GF-D8 (cell line): ENCODE measurements at places on chromosomes 4 and X.

DNA sequence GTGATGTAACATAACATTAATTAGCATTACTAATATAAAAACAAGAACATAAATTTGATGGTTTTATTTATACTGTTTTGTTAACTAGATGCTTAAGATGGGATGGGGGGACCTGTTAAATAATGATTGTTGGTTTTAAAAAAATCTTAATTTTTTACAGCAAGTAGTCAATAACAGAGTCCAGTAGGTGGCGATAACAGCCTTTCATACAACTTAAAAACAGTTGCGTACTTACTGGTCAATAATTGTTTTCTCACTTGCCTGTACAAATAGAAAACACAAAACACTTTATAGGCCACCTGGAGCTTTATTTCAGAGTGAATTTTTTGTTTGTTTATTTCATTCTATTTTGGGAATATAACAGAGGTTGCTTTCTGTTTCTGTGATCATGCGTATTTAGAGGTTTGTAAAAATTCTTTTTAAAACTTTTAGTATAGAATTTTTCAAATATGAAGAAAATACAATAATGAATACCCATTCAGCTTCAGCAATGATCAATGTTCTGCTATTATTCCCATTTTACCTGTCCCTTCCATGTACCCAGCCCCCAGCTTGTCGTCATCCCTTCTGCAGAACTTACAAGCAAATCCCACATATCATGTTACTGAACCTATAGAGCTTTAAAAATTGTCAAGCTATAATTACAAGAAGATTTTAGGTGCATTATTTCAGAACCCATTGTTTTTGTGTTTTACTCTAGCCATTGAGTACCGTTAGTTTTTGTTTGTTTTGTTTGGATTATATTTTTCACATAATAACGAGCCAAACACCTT lies 97.1 kb downstream of the MRPL1 start:
- DNase-seq = no peak

GRCh38 chr4:48047896-48048295 lies 31.3 kb downstream of the NIPAL1 start:
- DNase-seq = no peak

DNA sequence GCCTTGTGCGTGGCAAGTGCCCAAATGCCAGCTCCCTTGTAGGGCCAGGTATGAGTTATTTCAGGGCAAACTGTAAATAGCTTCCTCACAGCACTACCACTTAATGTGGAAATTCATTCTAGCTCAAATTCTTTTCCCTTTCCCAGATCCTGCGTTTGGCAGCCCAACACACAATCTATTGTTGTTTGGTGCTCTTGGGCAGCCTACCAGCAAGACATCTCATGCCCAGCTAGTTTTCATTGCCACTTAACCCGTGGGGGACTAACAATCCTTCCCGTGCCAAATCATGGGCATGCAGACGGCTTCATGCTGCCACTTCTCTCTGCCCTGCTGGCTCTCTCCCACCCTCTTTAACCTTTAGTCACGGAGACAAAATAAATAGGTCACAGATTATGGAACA lies 454.2 kb downstream of the GRIA2 start:
- no peak for DNase-seq

- no peak for DNase-seq
Measured at GRCh38 chrX:44947995-44948394, 75.0 kb downstream of the KDM6A start.

- no peak for DNase-seq
Measured at GRCh38 chr4:180059216-180059881, 2183.9 kb upstream of the TENM3 start.

DNA sequence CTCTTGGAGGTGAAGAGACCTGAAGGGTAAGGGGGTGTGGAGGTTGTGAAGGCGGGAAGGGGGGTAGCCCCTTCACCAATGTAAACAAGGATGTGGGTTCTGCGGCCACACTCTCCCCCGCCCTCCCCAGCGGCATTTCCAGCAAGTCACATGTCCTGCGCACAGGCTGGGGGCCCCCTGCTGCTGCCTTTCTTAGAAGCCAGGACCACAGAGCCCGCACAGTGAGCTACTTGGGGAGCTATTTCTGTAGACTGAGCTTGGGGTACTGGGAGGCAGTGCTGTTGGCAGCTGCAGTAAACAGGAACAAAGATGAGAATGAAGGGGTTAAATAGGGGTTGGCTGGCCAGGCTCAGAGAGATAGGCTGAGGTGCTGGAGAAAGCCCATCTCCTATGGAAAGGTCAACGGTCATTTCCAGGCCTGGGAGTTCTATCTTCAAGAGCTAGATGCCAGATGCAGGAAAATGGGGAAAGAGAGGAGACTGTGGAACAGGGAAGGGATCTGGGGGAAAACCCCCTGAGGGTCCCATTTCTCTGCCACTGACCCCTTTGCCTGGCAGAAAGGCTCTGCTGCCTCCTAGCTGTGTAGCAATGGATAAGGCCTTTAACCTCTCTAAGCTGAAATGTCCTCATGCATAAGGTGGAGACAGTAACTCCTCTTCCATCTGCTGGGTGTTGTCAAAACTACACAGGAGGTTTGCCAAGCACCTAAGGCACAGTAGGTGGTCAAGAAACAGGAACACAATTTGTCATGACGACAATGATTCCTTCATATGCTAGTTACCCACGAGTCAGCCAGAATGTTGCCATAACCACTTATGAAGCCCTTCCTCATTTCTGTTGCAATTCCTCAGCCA lies 18.5 kb upstream of the PIM2 start:
- DNase-seq = peak; percentile 77

DNA sequence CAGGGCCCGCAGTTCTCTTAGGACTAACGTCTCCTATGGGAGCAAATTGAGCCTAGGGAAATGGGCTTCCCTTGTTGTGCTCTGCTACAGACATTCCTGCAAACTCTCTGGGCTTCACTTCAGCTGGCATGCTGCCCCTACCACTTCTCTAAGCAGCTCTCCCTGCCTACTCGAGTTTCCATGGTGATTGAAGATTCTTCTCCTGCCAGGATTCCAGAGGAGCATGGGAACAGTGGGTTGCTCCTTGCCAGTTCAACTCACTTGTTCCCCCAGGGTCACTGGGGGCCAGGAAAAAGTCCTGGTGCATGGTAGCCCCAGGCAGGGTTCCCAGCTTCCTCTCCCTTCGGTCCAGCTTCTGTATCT lies 21.1 kb upstream of the WDR17 start:
- no peak for DNase-seq

DNA sequence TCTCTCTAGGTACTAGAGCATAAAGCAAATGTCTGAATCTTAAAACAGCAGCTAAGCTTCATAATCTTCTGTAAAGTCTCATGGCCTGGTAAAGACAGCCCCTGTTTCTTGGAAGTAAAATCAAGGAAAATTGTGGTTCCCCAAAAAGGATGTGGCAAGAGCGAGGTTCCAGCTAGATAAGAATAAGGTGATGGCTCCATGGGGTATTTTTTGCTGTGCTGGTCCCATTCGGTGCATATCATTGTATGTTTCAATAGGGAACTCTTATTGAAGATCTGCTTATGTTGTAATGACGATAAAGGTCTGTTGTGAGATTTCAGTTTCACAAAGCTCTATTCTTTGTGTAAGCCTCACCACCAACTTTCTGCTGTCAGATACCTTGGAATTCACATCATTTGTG lies 316.9 kb upstream of the NOCT start:
- no peak for DNase-seq

DNA sequence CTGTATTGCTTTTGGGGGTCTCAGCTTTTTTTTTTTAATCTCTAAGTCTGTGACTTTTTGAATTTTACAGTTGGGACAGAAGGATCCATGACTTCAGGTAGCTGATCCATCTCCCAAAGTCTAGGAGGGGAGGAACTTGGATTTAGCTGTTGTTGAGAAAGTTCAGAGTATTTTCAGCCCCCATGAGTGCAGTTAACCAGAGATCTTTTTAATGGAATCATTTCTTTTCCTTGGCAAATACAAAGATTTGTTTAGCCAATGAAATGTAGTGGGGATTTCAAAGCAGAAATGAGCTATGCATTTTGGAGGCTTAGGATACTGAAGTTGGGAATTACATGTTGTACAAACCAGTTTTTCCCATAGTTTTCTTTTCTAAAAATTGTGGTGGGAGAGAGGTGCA lies 18.1 kb downstream of the FNIP2 start:
- DNase-seq = no peak

DNA sequence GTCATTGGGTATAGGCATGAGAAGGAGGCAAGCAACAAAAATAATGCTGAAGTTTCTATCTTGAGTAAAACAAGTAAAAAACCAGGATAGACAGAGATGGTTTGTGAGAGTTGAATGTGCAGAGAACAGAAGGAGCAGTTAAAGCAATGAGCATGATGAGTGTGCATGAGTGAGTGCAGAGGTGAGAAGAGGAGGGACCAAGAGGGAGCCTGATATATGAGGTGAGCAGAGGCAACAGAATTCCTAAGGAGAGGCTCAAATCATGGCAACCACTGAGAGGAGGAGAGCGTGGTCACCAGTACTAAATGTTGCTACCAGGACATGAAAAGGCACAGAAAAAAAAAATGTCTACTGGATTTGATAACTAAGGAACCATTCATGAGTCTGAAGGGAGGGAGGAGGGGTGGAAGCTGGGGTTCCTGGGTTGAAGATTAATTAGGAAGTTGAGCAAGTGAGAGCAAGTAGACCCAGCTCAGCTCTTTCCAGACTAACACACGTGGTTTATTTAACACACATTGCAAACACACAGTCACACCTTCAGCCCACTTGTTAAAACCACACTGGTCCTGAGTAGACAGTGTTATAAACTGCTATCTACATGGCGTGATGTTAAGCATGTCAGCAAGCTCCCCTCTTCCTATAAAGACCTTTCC lies 69.0 kb upstream of the IQCM start:
- DNase-seq = no peak

GRCh38 chr4:169716677-169717076 lies 41.1 kb downstream of the HPF1 start:
- DNase-seq = no peak

DNA sequence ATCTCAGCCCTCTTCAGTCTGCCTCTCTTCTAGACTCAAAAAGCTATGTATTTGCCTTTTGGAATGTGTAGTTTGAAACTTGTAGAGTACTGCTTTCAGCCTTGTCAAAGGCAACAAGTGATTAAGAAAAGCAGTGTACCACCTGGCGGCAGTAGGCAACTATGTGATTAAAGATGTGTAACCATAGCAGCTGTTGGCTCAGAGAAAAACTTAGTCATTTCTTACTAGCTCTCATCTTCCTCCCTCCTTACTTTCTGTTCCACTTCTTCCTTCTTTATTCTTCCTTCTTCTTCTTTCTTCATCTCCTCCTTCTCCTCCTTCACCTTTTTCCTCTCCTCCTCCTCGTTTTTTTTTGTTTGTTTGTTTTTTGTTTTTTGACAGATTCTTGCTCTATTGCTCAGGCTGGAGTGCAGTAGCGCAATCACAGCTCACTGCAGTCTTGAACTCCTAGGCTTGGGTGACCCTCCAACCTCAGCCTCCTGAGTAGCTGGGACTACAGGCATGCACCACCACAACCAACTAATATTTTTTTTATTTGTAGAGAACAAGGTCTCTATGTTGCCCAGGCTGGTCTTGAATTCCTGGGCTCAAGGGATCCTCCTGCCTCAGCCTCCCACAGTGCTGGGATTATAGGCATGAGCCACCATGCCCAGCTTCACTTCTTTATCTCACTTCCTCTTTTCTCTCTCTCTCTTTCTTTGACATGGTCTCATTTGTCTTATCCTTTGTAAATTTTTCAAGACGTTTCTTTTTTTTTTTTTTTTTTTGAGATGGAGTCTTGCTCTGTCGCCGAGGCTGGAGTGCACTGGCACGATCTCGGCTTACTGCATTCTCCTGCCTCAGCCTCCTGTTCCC lies 32.6 kb downstream of the ABHD18 start:
- no peak for DNase-seq

- DNase-seq = peak; percentile 2
Measured at GRCh38 chr4:125313497-125313896, 1.3 kb upstream of the FAT4 start.

DNA sequence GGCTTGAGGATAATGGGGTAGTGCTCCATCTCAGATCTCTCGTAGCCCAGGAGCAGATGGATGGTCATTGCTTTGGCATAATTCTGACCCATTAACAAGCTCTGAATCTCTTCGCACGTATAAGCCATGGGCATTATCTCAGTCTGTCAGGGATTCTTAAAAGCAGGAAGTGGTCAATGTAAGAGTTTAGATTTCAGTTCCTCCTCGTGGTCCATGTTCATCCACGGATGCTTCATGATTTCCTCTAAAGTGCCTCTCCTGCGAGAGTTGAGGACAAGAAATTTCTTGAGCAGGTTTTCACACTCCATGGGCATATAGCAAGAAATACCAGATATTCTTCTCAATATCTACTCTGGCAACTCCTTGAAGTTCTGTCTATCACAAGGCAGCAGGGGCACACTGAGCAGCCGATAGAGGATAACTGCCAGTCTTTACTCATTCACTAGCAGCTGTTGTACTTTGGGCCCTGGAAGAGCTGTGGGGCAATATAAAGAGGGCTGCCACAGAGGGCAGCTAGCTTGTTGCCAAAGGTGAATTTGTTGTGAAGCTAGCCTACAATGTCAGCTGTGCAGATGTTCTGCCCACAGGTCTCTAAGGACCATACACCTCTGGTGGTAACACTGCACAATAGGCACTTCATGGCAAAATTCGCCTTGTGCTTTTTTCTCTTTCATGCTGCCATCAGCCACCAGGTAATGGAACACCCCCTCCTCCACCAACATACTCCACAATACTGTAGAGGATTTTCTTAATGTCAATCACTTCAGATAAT lies 52.0 kb upstream of the WDR17 start:
- DNase-seq = peak; percentile 37

- DNase-seq = no peak
Measured at GRCh38 chr4:47505147-47505546, 20.1 kb downstream of the ATP10D start.

GRCh38 chr4:69874507-69874906 lies 14.6 kb upstream of the SULT1E1 start:
- DNase-seq = no peak

DNA sequence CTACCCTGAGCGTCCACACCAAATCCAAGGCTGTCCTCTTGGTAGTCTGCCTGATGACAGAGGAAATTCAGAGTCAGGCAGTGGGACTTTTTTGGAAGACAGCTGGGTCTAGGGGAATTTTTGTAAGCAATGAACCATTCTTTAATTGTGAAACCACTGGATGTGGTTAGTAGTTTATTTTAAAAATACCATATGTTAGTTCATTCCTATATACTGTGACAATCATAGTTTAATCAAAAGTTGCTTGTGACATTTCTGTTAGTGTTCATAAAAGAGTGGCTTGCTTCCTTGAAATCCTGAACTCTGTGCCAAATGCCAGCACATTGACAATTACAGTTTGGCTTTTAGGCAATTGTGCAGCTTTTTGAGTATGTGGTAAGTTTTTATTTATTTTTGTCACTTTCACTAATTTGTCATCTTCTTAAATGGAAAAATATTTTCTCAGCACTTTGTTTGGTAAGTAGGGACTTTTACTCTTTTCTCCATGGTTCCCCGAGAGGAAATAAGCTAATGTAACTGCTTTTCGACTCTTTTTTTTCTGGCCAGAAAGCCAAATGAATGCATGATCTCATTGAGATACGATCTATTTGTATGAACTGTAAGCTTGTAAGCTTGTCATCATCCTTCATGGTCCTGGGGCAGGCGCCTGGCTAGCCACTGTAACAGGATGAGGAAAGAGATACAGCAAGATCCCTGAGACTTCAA lies 72.6 kb upstream of the SLC4A4 start:
- no peak for DNase-seq
